ENCODE measurements at places on chromosomes 7 and 10. TPM values are rescaled to one million over a fixed set of nuclear protein-coding genes. Genes with fewer than 3 reads are reported as not detected.

DNA sequence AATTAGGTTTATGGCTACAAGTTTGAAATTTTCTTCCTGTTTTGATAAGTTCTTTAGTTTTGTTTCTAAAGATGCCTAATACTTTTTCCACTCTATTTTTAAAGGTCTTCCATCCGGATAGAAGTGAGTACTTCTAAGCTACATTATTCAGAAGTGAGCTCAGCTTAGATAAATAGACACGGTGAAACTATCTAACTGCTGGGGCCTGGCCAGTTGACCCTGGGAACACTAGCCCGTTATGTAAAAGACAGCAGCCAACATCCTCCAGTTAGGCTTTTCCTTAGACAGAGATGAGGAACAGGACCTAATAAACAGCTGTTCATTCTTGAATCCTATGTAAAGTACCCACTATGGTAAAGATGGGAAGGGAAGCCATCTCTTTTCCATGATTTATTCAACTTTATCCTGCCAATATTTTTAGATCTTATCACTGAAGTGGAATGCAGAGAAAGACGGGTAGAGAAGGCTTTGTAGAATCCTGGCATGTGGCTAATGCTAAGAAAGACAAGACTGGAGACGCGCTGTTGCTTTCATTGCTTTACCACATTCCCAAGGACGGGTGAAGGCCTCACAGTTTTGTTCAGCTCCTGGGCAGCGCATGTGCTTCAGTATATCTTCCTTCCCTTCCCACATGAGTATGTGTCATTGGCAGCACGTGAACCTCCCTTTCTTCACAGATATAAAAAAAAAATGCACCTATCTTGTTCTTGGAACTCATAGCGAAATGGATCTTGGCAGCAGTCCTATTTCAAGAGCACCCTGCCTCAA, 340.0 kb upstream of the MEOX2 start:
- no peak for DNase-seq

The IFT22 gene
- 92.7 TPM for polyA plus RNA-seq

GRCh38 chr10:100909501-100910263, 3.1 kb upstream of the SLF2 start:
- DNase-seq: peak; percentile 63

The MSS51 gene
- polyA plus RNA-seq: 0.95 TPM

The TAS2R3 gene
- not detected for polyA plus RNA-seq

- DNase-seq: no peak
These were observed 107.3 kb downstream of the PROSER2 start for GRCh38 chr10:11930312-11930978.

The PODXL gene
- 150 TPM for polyA plus RNA-seq

GRCh38 chr10:96441322-96441885, 72.3 kb downstream of the TLL2 start:
- DNase-seq: no peak

- no peak for DNase-seq
These were observed 208.4 kb downstream of the ACTR3B start for GRCh38 chr7:152967958-152968357.

DNA sequence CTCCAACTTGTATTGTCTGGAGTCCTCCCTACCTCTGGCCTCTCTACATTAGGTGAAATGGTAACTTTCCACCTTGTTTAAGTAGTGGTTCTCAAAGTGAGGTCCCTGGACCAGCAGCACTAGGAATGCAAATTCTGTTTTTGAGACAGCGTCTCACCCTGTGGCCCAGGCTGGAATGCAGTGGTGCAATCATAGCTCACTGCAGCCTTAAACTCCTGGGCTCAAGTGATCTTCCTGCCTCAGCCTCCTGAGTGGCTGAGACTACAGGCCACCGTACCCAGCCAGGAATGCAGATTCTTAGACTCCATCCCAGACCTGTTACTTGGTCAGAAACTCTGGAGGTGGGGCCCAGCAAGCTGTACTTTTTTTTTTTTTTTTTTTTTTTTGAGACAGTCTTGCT, 6.8 kb upstream of the TBL2 start:
- no peak for DNase-seq

DNA sequence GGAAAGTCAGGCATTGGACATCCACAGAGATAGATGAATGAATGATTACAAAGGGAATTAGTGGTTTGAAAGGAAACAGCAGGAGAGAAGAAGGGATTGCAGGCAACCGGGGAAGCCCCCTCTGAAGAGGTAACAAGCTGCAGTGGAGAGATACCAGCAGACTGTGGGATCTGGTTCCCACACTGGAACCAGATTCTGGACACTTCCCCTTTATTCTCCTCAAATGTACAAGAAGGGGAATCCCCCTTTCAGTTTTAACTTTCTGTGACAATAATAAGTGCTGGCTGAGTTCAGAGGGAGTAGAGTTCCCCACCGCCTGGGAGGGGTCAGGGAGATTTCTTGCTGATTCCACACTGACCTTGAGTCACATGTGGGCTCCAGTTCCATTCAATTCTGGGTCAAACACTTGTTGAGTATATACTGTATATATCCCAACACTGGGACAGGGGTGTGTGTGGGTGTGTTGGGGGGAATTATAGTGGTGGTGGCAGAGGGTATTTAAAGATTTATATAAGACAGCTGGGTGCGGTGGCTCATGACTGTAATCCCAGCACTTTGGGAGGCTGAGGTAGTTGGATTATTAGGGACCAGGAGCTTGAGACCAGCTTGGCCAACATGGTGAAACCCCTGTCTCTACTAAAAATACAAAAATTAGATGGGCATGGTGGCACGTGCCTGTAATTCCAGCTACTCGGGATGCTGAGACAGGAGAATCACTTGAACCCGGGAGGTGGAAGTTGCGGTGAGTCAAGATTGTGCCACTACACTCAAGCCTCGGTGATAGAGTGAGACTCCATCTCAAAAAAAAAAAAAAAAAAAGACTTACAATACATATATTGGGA, 16.5 kb upstream of the DDIT4 start:
- DNase-seq: no peak
